Body of pancreas (tissue), 4 donors: ENCODE measurements at places on chromosomes 6 and 20.
A peak's percentile ranks its signal among the peaks of the same experiment; 100 is the strongest.

GRCh38 chr20:61757-62156 is 25.7 kb upstream of the DEFB125 start:
- no peak for DNase-seq

DNA sequence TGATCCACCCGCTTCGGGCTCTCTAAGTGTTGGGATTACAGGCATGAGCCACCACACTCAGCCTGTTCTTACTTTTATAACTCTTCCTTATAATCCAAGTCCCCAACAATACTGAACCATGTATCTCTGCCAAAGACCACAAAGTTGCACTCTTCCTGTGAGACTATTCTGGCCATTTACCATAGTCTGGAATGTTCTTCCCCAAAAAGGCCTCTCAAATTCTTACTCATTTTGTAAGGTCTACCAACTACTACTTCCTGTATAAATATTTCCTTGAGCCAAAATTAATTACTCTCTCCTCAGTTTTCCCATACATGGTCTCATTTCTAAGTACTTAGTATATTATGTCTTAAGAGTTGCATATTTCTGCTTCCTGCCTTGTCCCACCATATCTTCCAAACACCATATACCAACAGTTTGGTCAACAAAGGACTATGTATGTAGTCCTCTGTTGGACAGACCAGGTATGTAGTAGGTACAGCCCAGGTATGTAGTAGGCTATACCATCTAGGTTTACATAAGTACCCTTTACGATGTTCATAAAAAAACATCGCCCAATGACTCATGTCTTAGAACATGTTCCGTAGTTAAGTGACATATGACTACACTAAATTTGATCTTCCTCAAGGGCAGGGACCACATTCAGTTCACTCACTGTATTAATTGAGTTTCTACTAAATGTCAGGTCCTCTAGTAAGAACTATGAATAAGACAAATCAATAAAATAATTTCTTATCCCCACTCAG is 22.0 kb downstream of the RANBP9 start:
- no peak for DNase-seq

DNA sequence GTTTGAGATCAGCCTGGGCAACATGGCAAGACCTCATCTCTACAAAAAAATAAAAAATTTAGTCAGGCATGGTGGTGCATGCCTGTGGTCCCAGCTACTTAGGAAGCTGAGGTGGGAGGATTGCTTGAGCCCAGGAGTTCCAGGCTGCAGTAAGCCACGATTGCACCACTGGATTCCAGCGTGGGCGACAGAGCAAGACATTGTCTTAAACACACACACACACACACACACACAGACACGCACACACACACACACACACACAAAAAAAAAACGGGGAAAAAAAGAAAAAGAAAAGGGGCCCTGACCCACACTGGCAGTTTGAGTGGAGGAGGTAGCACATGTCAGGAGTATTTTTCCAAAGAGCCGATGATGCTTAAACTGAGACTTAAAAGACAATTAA is 122.2 kb downstream of the AFG1L start:
- no peak for DNase-seq

GRCh38 chr20:62159839-62160238 is 16.3 kb downstream of the SS18L1 start:
- DNase-seq = no peak

- DNase-seq = no peak
Observed at GRCh38 chr20:51357543-51357942, 185.0 kb downstream of the NFATC2 start.

DNA sequence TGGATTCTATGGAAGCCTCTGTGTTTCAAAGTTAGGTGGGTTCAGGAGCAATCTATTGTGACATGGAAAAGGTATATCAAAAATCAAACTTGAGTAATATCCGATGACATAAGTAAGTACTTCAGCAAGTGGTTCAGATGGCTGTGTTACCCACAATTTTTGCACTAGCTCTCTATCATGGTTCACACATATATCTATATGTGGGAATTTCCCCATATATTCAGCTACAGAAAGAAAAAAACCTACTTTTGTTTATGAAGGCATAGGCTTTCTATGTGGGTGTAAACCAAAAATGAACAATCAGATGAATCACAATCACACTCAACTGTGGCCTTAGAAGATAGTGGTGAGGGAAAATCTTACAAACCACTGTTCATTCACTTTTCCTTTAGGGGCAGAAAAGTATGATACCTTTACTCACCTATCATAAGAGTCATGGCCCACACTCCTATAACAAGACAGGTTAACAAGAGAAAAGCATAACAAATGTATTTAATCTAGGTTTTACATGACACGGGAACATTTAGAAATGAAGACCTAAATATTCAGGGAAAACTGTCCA is 449.6 kb upstream of the HTR1E start:
- no peak for DNase-seq

DNA sequence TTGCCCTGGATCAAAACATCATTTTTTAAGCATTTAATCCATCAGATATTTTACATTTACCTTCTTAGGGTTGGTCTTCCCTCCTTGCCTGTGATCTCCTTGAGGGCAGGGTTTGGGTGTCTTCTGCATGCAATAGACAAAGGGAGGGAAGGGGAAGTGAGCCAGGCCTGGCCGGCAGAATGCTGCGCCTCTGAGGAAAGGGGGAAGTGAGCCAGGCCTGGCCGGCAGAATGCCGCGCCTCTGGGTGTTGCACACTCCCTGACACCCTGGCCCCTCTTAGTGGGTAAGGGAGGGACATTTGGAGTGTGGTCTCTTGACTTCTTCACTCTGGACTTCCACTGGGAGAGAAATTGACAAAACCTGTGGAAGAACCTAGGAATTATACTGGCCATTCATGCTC is 12.4 kb downstream of the PSMF1 start:
- peak; percentile 21 for DNase-seq

DNA sequence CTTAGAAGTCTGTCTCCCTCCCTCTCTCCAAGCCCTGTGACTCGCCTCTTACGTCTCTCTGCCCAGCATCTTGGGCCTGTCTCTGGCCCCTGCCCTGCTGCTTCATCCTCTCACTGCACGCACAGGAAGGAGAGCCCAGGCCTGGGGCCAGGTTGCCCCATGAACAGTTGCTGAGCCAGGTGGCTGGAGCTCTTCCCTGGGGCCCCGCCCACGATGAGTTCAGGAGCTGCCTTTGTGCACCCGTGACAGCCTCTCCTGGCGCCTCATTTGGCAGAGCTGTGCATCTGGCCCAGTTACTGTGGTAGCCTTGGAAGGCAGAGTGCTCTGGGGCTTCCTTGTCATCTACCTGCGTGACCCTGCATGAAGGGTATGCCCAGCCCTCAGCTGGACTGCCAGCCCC is 44.5 kb downstream of the SLC52A3 start:
- DNase-seq = peak; percentile 13

DNA sequence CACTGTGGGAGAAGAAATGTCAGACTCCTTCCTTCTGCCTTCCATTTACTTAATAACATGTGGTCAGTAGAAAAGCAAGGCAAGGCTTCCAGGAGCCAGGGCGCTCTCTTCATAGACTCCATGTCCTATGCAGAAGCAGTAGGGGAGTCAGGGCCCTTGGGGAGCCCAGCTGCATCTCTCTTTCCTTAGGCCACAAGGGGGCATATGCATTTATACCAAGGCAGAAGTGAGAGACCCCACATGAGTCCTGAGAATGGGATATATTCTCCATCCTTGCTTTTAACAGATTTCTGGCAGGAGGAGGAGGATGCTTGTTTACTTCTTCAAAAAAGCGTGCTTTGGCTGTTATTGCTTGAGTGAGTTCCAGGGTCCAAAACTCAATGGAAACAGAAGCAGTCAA is 198.5 kb downstream of the HIVEP2 start:
- DNase-seq = peak; percentile 41

DNA sequence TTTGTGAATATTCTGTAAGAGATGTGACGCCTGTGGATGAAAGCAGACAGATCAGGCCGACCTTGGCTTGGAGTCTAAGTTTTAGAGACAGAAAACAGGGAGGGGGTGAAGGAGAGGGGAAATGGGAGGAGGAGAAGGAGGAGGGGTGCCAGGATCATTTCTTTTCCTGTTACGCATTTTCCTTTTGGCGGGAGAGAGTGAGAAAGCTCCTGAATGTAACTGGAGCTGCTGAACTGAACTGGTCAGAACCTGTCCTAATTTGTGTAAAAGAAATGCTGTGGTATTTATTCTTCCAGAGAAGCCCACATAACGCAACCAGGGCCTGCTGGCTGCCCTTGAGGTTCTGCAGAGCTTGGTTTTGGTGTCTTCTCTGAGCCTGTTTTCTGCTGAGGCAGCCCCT is 41.9 kb downstream of the UTRN start:
- no peak for DNase-seq

DNA sequence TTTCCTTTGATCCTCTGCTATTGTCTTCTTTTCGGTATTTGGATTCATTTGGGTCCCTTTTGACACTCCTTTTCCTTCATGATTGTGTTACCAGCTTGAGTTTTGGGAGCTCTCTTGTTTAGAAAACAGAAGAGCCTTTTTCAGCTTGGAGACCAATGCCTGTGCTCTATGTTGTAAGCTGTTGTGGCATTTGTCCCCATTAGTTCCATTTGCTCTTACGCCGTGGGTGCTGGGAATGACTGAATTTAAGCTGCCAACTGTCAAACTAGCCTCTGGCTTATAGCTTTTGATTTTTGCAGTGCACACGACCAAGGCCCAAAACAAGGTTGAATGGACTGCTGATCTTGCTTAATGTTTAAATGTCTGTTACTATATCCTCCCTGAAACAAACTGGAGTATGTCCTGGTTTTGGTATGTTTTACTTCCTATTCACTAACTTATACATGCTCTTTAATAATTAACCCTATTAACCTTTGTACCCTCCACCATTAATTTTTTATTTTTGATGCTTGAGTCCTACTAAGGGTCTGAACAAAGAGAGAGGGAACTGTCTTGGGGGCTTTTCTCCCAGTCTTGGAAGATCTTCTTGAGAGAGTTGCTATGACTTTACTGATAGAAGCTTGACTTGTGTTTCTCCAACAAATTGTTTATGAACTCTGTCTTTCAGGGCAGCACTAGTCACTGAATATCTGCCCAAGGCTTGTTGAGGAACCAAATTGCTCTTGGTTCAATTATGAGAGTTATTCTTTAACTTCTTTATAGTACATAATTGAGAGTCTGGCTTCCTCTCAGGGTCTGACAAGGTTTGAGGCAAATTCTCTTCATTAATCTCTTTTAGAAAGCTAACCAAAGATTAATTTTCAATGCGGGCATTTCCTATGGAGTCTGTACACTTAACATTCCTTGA is 100.3 kb upstream of the SIRPG start:
- DNase-seq = no peak

GRCh38 chr20:45229264-45230056 is 8.3 kb downstream of the SEMG2 start:
- DNase-seq = peak; percentile 49

GRCh38 chr20:15109494-15109893 is 772.1 kb upstream of the FLRT3 start:
- peak; percentile 18 for DNase-seq

- no peak for DNase-seq
Observed at GRCh38 chr20:56412473-56412790, 372 bp downstream of the CASS4 start.

- no peak for DNase-seq
Observed at GRCh38 chr20:38241201-38241600, 19.3 kb downstream of the KIAA1755 start.

- DNase-seq = no peak
Observed at GRCh38 chr6:45942953-45943352, 72.7 kb downstream of the CLIC5 start.

GRCh38 chr20:49281059-49281912 is 3.4 kb upstream of the ZNFX1 start:
- no peak for DNase-seq

GRCh38 chr6:21341910-21342309 is 251.6 kb upstream of the SOX4 start:
- DNase-seq = no peak

- no peak for DNase-seq
Observed at GRCh38 chr6:3512832-3513231, 56.0 kb upstream of the SLC22A23 start.

DNA sequence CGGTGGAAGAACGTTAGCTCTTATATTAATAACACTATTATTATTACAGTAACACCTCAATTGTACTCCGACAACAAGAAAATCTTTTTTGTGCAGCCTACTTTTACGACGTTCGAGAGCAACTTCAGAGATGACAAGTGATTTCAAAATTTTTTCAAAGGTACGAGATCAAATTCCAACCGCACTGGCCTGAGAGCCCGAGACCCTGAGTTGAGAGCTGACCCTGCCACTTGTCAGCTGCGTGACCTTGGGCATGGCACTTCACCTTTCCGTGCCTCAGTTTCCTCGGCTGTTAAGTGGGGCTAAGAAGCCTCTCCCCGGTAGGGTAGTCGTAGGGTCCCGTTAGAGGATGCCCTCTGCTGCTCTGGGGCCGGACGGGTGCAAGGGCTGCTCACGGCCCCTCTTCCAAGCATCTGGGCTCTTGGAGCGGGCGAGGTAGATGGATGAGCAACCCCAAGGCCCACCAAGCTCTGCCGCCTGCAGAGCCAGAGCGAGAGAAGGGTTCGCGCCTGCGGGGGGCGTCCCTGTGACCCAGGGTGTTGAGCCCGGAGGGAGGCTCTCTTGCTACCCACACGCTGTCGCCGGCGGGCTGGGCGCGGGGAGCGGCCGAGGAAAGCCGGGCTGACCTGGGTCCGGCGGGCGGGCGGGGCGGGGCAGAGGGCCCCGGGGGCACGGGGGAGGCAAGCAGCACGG is 510 bp downstream of the NDRG3 start:
- peak; percentile 13 for DNase-seq

GRCh38 chr20:36778831-36779655 is 5.5 kb upstream of the DSN1 start:
- DNase-seq = no peak

DNA sequence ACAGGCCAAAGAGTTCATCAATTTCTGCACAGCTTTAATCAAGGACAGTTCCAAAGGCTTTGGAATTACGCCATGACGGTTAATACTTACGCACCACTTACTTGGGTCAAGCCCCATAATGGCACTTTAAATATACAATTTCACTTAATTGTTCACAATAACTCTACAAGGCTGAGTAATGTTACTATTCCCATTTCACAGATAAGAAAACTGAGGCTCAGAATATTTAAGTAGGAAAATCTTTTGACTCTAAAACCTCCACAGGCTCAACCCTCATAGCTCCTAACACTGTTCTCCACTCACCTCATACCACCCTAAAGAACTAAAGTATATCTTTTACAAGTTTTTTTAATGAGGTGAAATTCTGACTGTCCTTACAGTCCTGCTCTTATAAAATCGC is 91.9 kb upstream of the SAMD5 start:
- DNase-seq = no peak
